Right ventricle myocardium superior (tissue), 1 donor: ENCODE measurements at places on chromosomes 6 and 20.

- DNase-seq: no peak
Measured at GRCh38 chr6:76612954-76613353, 540.5 kb upstream of the IMPG1 start.

DNA sequence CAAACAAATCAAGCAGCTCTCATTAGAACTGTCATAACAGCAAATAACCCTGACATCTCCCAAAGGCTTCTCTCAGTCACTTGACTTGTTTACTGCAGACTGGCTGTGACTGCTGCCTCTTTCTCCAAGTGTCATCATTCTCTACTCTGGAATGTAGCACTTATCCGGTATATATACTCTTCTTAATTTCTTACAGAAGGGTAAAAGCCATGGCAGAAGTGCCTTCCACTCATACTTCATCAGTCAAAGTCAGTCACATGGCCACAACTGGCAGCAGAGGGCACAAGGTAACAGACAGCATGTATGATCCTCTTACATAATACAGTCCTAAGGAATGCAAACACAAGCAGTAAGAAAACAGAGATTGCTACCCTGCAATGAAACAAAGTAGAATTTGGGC, 9.3 kb downstream of the NAPB start:
- no peak for DNase-seq

DNA sequence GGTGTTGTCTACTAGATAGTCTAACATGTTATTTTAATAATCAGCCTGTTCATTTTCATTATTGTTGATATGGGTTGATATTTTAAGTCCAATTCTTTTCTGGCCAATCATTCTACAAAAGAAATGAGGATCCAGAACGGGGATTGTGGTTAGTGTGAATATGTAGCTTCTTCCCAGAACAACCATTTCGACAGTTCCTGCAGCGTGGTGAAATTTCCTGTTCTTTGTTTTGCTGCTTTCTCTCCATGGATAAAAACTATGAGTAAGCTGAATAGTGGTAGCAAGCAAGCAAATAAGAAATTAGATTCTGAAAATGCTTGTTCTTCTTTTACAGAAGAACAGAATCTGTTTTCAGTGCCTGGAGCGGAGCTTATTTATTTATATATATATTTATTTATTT, 65.5 kb upstream of the F13A1 start:
- no peak for DNase-seq

- no peak for DNase-seq
Measured at GRCh38 chr6:2751871-2752270, 1.1 kb upstream of the MYLK4 start.

GRCh38 chr6:25756382-25757363, 2.1 kb downstream of the SLC17A4 start:
- no peak for DNase-seq

- no peak for DNase-seq
Measured at GRCh38 chr6:16166871-16167608, 38.2 kb downstream of the MYLIP start.

GRCh38 chr6:11848346-11848651, 69.7 kb upstream of the ADTRP start:
- DNase-seq: no peak

DNA sequence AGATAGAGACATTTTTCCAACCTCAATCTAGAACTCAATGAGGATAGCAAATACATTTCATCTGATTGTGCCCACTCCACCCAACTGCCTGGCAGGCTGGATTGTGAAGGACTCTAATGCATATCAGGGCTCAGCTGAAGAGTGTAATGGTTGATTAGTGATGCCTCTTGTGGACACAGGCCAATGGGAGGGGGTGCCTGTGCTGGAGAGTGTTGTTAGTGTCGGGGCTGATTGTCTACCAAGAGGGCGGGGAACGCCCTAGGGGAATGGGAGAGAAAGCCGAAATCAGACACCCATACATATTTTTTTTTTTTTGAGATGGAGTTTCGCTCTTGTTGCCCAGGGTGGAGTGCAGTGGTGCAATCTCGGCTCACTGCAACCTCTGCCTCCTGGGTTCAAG, 103.7 kb upstream of the SALL4 start:
- no peak for DNase-seq

- DNase-seq: no peak
Measured at GRCh38 chr6:128492386-128492785, 28.0 kb downstream of the PTPRK start.

GRCh38 chr6:144013486-144013909, 5.4 kb upstream of the PLAGL1 start:
- DNase-seq: peak; percentile 85

DNA sequence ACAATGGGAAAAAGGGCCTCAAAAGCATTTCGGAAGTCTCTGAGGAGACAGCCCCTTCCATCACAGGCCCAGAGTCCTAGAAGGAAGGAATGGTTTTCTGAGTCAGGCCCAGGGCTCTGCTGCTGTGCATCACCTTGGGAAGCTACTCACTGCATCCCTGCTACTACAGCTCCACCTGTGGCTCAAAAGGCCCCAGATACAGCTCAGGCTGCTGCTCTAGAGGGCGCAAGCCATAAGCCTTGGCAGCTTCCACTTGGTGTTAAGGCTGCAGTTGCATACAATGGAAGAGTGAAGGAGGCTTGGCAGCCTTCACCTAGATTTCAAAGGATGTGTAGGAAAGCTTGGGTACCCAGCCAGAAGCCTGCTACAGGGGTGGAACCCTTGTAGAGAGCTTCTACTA, 54.8 kb downstream of the MEI4 start:
- no peak for DNase-seq

DNA sequence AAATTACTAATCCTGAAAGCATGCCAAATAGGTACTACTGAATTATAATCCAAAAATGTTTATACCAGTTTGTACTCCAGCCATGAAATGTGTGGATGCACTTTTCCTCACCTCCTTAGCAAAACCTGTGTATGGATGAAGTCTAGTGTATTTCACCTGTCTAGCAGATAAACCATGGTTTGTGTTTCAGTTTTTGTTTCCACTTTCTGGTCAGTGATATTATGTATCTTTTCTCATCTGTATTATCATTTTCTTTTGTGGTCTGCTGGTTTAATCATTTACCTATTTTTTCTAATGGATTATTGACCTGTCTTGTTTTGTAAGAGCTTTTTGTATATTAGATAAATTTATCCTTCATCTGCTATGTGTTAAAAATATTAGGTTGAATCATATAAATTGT, 41.0 kb upstream of the TMEM217 start:
- DNase-seq: no peak

DNA sequence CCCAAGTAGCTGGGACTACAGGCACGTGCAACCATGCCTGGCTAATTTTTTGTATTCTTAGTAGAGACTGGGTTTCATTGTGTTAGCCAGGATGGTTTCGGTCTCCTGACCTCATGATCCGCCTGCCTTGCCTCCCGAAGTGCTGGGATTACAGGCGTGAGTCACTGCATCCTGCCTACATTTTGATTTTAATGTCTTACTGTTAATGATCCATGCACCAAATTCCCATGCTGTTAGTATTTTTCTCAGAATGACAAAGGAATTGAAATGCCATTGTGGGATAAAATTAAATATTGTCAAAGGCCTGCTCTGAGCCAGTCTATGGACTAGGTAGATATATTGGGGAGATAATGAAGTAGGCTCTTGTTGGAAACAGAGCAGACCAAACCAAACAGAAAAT, 28.2 kb downstream of the CBFA2T2 start:
- DNase-seq: no peak

DNA sequence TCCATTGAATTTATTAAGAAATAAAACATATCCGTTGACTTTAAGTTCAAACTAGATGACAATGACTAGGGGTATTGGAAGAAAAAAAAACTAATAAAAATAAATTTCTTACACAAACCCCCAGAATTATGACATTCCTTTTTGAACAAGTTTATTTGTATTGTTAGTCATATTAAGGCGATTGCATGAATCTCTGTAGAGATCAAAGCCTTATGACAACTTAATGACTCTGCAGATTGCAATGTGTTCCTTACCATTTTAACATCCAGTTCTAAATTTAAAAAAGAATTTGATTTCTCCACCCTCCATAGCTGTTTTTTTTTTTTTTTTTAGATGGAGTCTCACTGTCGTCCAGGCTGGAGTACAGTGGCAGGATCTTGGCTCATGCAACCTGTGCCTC, 189.8 kb upstream of the CEP162 start:
- no peak for DNase-seq

DNA sequence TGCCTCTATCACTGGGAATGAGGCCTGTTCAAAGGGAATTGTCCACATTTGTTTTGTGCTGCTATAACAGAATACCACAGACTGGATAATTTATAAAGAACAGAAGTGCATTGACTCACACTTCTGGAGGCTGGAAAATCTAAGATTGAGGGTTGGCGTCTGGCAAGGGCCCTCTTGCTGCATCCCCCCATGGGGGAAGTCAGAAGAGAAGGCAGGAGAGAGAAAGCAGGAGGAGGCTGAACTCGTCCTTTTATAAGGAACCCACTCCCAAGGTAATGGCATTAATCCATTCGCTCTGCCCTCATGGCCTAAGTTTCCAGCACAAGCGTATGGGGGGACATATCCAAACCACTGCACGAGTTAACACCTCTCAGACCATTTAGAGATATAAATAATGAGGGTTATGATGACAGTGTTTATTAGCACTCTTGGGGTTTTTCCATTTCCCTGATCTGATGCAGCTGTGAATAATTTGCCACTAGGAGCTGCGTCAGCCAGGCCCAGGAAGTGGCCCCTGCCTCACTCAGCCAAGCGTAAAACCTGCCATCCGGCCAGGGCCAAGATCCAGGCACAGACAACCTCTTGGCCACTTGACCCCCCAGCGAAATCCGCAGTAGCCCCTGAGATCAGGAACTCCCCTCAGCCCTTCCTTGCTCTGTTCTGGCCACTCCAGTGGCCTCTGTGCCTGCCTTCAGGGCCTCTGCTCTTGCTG, 14.2 kb upstream of the SLCO4A1 start:
- DNase-seq: no peak

- no peak for DNase-seq
Measured at GRCh38 chr6:9841886-9842725, 572.8 kb downstream of the TFAP2A start.

- no peak for DNase-seq
Measured at GRCh38 chr6:82408952-82409431, 45.4 kb downstream of the TPBG start.
